ENCODE measurements at places on chromosomes 16 and 17.
A peak's percentile ranks its signal among the peaks of the same experiment; 100 is the strongest.

DNA sequence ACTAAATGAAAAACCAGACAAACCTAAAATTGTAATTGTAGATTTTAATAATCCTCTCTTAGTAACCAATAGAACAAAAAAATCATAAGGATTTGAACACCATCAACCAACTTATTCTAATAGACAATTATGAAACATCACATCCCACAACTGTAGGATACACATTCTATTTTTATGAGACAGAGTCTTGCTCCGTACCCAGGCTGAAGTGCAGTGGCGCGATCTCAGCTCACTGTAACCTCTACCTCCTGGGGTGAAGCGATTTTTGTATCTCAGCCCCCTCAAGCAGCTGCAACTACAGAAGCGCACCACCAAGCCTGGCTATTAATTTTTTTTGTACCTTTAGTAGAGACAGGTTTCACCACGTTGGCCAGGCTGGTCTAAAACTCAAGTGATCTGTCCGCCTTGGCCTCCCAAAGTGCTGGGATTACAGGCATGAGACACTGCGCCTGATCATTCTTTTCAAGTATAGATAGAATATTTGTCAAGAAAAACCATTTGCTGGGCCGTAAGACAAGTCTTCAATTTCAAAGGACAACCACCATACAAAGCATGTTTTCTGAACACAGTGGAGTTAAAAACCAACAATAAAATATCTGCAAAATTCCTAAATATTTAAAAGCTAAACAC, 49.8 kb downstream of the CREBBP start:
- no peak for DNase-seq

GRCh38 chr17:74163836-74164235, 39.6 kb upstream of the RPL38 start:
- no peak for DNase-seq

- DNase-seq, result no peak
Measured at GRCh38 chr17:27667656-27668487, 36.9 kb downstream of the LGALS9 start.

DNA sequence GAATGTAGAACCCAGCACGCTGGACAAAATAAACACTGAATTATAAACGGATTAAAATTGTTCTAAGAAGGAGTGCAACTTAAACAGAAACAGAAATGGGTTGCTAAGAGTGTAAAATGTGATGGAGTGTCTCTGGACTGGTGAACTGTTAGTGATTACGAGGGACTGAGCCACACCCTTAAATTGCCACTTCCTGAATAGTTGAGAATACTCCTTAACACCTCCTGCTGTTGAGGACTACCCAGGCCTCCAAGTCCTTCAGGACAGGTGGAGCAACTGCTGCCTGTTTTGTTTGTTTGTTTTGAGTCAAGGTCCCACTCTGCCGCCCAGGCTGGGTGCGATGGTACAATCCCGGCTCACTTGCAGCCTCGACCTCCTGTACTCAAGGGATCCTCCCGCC, 25.8 kb upstream of the IRF8 start:
- no peak for DNase-seq

DNA sequence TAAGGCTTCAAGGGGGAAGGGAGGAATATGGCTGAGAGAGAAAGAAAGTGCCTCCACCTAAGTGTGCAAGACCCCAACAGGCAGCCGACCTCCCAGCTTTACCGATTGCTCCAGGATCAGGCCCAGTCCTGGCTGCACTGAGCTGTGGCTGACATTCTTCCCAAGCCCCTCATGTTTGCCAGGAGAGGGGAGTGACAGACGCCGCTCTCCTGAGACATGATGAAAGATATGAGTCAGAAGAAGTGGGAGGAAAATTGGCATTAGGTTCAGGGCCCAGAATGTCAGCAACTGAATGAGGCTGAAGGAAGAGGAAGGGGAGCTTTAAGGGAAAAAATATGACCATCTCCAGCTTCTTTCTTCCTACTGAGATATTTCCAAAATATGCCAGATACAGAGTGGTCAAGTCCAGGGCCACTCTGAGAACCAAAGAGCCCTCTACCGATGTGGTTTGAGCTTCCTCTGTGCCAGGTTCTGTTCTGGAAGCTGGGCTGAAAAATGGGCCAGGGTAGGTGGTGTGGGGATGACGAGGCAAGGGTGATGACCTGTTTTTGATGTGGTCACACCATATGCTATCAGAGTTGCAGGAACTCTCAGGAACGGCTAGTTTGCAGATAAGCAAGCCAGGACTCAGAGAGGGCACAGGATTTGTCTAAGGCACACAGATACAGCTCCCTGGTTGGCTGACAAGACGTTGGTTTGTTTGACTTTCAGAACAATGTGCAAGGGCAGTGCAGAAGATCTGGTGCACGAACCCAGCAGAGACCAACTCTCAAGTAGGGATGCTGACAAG, 176.7 kb downstream of the SOX9 start:
- DNase-seq, result no peak

DNA sequence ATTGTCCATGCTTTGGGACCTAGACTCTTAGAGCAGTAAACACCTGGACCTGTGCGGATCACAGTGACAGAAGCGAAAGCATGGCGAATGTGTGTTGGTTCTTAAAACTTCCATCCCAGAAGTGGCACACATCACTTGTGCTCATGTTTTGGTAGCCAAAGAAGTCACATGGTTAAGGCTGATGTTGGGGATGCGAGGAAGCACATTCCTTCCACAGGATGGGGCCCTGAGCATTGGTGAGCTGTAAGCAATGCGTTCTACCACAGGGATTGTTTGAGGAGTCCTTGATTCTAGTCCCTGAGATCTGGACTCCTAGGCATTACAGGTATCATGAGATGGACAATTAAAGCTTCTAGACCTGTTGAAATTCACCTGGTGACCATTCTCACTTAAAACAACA, 375.9 kb downstream of the UTP18 start:
- no peak for DNase-seq

DNA sequence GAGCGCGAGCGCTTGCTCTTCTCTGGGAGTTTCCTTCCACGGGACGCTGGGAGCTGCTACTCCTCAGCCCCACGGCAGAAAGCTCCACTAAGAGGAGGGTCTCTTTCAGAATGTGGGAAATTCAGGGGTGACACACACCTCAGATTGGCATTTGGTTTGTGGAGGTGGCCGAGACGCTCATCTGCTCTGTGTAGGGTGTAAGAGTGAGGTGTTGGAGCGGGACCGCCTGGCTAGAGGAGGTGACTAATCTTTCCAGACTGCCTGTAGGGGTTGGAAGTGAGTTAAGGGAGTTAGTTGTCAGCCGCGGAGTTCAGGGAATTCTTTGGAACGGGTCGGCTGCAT, 735 bp downstream of the PSMD11 start:
- peak; percentile 33 for DNase-seq

DNA sequence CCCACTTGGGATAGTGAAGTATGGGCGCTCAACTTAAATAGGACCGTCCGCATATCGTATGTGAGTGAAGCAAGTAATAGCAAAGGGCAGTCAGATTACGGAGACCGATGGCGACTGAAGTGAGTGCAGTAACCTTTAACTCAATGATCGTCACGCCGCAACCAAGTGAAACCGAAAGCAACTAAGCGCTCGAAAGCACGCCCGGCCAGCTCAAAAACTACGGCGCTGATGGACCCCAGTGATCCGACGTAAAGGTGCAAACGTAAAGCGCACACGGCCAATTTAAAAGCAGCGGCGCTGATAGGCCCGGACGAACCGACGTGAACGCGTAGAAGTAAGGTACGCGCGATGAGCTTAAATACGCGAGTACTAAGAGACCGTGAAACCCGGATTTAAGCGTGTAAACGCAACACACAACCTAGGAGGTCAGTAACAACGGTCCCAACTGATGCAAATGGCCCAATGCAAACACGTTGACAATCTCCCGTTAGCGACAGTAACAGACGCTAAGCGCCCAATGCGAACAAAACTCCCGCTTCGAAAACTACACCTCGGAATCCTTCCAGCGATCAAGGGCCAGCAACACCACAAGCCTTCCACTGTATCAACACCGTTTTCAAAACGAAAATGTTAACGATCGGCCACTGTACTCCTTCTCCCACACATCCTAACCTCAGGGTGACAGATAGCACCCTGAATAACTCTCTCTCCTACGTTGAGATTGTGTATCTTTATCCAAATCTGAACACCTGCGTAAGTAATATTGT, 37.9 kb upstream of the ARL4D start:
- peak; percentile 100 for DNase-seq

GRCh38 chr17:63247706-63248105, 198.4 kb downstream of the CYB561 start:
- no peak for DNase-seq

GRCh38 chr16:24800586-24800985, 45.2 kb upstream of the SLC5A11 start:
- no peak for DNase-seq

GRCh38 chr16:3578121-3578520, 918 bp upstream of the NLRC3 start:
- no peak for DNase-seq

DNA sequence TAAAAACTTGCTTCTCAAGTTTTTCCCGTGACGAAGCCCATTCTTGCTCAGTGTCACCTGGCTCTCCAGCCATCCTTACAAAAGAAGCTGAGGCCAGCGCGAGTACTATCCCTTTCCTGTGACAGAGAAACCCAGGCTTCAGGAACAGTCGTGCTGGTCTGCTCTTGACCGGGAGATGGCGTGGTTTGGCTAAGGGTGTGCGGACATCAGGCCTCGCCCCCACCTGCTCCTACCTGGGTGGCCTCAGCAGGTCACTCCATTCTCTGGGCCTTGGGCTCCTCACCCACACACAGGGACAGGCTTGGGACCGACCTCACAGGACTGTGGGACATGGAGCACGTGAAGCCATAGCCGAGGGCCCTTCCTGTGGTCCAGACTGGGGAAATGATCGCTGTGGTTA, 75.2 kb upstream of the CIBAR2 start:
- DNase-seq, result no peak

GRCh38 chr16:86772671-86773353, 194.5 kb downstream of the FOXL1 start:
- DNase-seq, result no peak

DNA sequence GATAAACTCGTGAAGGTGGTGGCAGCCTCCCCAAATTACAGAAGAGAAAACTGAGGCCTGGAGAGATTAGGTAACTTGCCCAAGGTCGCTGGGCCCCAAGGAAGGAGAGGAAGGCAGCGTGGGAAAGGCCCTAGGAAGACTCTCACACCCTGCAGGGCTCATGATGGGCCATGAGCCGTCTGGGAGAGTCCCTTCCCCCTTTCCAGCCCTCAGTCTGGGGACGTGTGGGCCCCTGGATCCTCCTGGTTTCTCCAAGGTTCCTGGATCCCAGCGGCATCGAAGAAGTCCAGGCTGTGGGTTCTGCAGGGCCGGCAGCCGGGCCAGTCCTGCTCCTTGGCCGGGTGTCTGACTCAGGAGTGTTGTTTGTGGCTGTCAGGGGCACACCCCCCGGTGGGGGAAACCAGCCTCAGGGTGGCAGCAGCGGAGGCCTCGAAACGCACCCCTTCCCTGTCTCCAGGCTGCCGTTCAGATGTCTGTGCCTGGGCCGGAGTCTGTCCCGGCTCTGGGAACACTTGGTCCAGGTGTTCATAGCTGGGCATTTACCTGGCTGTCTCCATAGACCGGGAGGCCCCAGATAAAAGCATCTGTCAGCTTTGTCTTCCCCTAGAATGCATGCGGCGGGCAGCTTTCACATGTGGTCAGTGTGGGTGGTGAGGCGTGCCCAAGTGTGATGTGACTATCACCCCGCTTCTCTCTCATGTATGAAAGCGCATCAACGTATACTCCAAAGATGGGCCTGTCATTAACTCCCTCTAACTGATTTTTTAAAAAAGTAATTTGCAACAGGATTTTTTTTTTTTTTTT, 3.7 kb upstream of the RAP1GAP2 start:
- no peak for DNase-seq

GRCh38 chr17:32970281-32970680, 21.4 kb upstream of the SPACA3 start:
- no peak for DNase-seq

GRCh38 chr17:4074831-4075495, 67.9 kb downstream of the ZZEF1 start:
- peak; percentile 7 for DNase-seq

- DNase-seq, result no peak
Measured at GRCh38 chr17:13750816-13751793, 149.4 kb upstream of the HS3ST3A1 start.

- peak; percentile 52 for DNase-seq
Measured at GRCh38 chr16:66603537-66604375, 748 bp upstream of the CMTM3 start.

DNA sequence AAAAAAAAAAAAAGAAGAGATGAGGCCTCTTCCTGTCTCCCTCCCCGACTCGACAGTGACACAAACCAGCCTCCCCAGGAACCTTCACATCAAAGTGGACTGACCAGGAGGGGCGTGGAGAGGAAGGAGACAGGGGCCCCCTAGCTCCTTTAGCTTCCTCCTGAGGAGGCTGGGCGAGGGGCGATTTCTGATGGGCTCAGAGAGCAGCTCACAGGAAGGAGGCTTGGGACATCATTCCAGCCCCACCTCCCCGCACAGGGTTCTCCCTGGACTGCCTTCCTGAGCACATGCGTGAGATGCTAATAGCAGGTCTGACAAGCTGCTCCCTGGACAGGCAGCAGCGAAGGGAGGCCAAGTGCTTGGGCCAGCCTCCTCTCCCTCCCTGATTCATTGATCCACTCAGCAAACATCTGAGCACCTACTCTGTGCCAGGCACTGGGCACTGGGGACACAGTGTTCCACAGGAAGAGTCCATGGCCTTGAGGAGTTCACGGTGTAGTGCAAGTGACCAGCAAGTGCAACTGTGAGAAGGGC, 14.4 kb upstream of the DOK4 start:
- DNase-seq, result no peak

DNA sequence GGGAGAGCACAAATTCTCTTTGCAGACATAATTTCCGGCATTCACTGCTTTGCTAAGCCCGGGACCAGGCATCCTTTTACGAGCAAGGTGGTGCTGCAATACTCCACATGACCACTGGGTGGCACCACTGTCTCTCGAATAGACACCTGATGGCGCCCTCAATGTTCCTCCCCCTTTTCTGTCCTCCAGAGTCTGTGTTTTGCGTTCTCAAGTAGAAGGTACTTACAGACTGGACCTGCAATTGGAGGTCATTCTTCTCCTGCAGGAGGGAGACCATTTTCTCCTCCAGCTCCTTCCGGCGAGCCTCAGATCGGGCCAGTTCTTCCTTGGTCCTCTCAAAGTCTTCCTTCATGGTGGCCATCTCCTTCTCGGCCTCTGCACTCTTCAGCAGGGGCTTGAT, 45.2 kb downstream of the MYH13 start:
- DNase-seq, result peak; percentile 37

GRCh38 chr17:17079761-17080160, 37.5 kb downstream of the MPRIP start:
- DNase-seq, result no peak

GRCh38 chr17:11797803-11798202, 199.5 kb downstream of the ZNF18 start:
- DNase-seq, result no peak

DNA sequence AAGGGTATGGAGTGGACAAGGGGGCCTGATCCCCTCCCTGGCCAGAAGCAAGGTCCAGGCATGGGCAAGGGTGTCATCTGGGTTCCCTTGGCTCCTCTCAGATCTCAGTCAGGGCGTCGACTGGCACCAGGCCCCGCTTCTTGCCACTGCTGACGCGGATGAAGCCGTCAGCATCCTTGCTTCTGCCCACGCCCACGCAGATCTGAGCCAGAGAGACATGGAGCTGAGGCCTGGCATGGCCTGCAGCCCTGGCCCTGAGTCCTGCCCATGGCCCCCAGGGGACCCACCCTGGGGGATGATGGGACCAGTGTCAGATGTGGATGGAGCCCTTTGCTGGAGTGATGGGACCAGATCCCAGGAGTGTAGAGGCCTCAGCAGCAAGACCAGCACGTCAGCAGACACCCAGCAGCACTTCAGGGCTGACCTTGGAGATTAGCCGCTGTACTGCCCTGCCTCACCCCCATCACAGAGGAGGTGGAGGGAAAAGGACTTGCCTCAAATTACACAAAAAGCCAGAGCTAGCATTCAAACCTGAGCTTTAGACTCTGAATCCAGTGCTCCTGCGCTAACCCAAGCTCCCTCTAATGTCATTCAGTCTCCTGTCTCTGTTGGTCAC, 12.2 kb downstream of the RPL19 start:
- DNase-seq, result no peak

Measured in AML-193 (cell line).